Dermis blood vessel endothelial cell (primary cell): ENCODE measurements at places on chromosomes 16 and 17. TPM values are rescaled to one million over a fixed set of nuclear protein-coding genes. Genes with fewer than 3 reads are reported as not detected.

SYCE1L gene
- total RNA-seq = 3.0 and 3.4 TPM in 2 replicates

NPB gene
- 0.28 TPM in 1 of 2 replicates, not detected in the other for total RNA-seq

GLIS2 gene
- 0.79 and 1.2 TPM in 2 replicates for total RNA-seq

DNA sequence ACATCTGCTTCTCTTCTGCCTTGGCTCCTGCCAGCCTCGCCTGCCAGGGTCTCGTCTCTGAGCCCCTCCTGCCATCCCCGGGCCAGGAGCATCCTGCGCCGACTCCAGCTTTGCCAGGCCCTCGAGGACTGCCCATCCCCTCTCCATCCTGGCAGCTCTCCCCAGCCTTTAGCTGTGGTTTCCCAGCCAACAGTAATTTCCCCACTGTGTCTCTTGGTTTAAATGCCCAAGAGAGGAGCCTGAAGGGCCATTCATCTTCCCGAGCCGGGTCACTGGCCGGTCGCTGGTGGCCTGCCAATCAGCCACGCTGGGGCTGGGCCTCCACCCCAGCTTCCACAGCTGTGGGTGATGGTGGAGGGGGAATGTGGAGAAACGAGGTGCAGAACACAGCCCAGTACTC is 47.8 kb downstream of the MRC2 start:
- DNase-seq = no peak

DNA sequence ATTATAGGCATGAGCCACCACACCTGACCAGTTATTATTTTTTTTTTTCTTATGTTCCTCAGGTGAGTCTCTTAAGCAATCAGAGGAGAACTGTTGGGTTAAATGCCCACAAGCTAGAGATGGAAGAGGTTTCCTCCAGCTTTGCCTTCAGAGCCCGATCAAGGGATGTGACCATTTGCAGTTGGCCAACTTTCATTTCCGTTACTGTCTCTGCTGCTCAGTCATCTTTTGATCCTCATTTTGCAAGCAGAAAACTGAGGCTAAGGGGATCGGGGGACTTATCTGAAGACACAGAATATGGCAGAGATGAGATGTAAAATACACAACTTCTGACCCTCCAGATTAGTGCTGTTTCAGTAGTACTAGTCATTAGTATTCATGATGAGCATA is 188.8 kb downstream of the RAB11FIP4 start:
- no peak for DNase-seq

CFAP119 gene
- 0.93 and 1.2 TPM in 2 replicates for total RNA-seq

MGAT5B gene
- 0.34 and 0.37 TPM in 2 replicates for total RNA-seq

CES5A gene
- total RNA-seq = not detected in 2 replicates

POLR3K gene
- 6.3 and 6.6 TPM in 2 replicates for total RNA-seq

- DNase-seq = no peak
These were observed 19.5 kb upstream of the C16orf78 start for GRCh38 chr16:49354101-49354500.

CACNB1 gene
- 1.0 and 2.8 TPM in 2 replicates for total RNA-seq

- no peak for DNase-seq
These were observed 86.9 kb downstream of the MYH13 start for GRCh38 chr17:10285896-10286295.

ETV4 gene
- total RNA-seq = 3.2 and 13.5 TPM in 2 replicates
